Naive thymus-derived CD4-positive, alpha-beta T cell (primary cell): ENCODE measurements at places on chromosomes 6 and 20.

DNA sequence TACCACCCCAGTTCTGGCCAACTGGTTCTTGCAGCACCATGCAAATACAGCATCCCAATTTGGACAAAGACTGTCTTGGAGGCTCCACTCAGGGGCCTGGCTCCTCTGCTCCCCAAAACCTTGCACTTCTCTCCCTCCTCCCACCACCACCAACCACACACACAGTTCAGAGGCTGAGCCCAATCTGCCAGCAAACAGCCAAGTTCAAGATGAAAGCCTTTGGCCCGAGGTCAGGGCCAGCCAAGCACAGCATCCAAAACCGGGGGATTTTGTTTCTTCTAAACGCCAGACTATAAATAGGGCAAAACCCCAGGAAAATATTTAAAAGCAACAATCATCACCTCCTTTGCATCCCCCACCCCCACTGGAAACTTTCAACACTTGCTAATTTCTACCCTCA is 5.7 kb downstream of the KCNK5 start:
- no peak overlapping the region for H3K27ac ChIP-seq
- no peaks in the 10 kb centered on the region for H3K27me3 ChIP-seq
- no peak overlapping the region for H3K4me3 ChIP-seq
- no peaks in the 10 kb centered on the region for H3K36me3 ChIP-seq
- H3K4me1 ChIP-seq = peaks cover 13% of the 10 kb centered on the region
- no peak for DNase-seq

GRCh38 chr6:41643899-41644269 is 5.6 kb downstream of the MDFI start:
- H3K36me3 ChIP-seq = no peaks in the 10 kb centered on the region
- no peaks in the 10 kb centered on the region for H3K27me3 ChIP-seq
- H3K4me1 ChIP-seq = no peaks in the 10 kb centered on the region

- no peak for DNase-seq
- H3K4me1 ChIP-seq = no peaks in the 10 kb centered on the region
- H3K27me3 ChIP-seq = no peaks in the 10 kb centered on the region
- no peaks in the 10 kb centered on the region for H3K36me3 ChIP-seq
- no peak overlapping the region for H3K27ac ChIP-seq
Measured at GRCh38 chr6:45783716-45784115, 231.9 kb downstream of the CLIC5 start.

DNA sequence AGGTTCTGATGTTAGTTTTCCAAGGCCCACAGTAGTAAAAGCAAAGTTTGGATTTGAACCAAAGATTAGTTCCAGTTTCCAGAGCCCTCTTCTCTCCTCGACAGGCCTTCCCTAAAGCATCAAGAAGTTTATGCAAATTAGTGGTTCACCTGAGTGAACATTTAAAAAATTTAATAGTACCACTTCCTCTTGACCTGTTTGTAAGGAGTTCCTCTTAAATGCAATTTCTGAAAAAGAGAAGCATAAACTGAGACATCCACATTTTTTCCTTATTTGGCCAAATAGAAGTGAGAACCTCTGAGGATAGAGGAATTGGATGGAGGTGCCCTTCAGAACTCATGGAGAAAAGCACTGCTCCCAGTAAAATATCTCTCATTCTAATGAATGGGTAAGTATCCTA is 1.2 kb upstream of the DSE start:
- no peaks in the 10 kb centered on the region for H3K36me3 ChIP-seq
- no peak overlapping the region for H3K27ac ChIP-seq
- H3K4me3 ChIP-seq = no peak overlapping the region
- no peaks in the 10 kb centered on the region for H3K27me3 ChIP-seq

- no peak overlapping the region for H3K4me3 ChIP-seq
- no peak overlapping the region for H3K27ac ChIP-seq
- no peak for DNase-seq
- H3K4me1 ChIP-seq = no peaks in the 10 kb centered on the region
- H3K36me3 ChIP-seq = no peaks in the 10 kb centered on the region
Measured at GRCh38 chr20:19566226-19566945, 191.7 kb upstream of the RIN2 start.
